Activated CD8-positive, alpha-beta memory T cell treated with anti-CD3 and anti-CD28 coated beads, Interleukin-2, amount 50 U/mL, for 48 hours (primary cell): ENCODE measurements at places on chromosomes 11 and 22.
A peak's percentile ranks its signal among the peaks of the same experiment; 100 is the strongest.

DNA sequence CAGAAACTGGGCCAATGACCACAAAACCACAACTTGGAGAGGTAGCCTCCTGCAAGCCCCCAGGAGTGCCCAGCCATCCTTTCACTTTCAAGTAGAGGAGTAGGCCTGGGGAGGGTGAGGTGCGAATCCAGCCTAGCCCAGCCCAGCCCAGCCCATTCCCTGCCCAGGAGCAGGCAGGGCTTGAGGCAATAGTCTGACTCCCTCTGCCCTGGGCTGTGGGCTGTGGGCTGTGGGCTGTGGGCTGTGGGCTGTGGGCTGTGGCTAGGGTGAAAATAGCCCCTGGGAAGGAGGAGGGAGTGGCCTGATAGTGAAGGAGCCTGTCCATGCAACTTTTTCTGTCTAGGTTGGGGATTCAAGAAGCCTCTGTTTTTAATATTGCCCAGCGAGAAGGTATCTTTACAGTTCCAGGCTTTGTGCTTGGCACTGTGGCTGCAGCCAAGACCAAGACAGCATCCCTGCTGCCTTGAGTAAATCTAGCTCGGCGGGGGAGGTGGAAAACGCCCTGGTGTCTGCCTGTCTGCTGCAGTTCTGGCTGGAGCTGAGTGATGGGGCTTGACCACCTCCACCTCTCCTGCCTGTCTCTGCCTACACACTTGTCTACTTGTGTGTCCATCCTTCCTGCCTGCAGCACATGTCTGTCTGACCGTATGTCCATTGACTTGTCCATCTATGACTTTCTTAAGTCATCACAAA lies 40.7 kb downstream of the LMO1 start:
- DNase-seq: peak; percentile 62

- no peak for DNase-seq
Observed at GRCh38 chr11:2945757-2946287, 16.6 kb upstream of the PHLDA2 start.

GRCh38 chr22:19760058-19760950 lies at the start of gene TBX1:
Gene TBX1 (plus strand): TSS chr22:19760778. CDS start chr22:19760844, 66 bp downstream.
- DNase-seq: no peak

DNA sequence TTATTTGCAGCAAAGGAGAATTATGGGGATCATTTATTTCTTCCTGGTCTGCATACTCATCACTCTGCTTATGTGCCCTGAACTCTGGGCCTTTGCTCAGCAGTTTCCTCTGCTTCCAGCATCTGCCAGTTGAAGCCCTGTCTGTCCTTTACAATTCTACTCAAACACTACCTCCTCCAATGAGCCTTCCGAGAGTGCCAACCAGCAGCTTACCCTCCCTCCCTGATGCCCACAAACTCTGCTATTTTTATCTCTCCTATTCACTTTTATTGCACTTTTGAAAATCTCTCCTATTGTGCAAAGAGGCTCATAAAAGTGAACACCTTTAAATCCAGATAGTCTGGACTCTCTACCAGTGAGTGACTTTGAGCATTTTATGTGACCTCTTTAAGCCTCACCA lies 3.6 kb upstream of the ME3 start:
- DNase-seq: no peak

DNA sequence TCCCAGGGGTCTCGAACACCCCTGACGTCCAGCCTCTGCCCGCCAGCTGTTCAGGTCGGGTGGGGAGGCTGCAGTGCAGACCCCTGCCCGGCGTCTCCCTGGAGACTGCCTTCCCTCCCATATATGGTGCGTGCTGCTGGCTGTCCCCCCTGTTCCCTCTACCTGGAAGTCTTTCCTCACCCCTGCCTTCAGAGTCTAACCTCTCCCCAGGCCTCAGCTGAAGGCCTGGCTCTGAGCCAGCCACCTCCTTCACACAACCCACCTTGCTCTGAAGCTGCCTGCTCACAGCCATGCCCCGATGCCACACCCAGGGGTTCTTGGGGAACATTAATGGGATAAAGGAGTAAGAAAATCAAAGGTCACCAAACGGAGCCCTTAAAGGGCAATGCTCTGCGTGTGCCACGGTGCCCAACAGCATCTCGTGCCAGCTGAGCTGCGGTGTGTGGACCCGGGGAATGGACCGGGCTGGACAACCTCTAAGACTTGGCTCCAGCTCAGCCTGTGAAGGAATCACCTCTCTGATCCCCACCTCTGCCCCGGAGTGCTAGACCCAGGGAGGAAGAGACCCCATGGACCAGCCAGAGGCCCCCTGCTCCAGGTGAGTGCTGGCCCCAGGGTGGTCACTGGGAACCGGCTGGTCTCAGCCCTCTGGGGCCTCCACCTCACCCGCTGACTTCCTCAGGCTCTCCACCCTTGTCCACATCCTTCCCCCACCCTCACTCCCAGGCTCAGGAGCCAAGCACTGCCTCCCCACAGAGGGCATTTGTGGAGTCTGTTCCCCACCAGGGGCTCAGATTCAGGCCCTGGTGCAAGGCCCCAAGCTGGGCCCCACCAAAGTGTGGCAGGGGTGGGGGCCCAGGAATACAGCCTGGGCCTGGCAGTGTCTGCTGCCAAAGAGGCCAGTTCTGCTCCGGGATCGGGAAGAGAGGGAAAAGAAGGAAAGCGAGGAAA lies at the start of gene NLRP6:
TSS of gene NLRP6 (plus strand) at position 407 of the 951 bp plus-strand sequence. CDS start at position 570, 163 bp downstream.
- DNase-seq: no peak

DNA sequence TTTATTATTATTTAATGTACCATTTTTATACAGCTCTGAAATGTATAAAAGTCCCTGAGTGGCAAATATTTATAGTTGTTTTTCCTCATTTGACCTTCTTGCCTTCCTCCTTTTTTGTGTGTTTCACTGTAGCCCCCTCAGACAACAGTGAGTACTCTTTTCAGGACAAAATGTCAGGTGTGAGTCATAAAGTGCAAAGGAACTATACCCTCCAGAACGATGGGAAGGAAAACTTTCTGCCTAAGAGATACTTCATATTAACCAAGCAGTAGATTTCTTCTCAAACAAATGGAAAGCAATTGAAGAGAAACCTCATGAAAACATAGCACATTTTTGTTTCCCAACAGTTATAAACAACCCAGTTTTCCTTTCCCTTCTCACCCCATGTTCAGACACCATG lies 16.1 kb upstream of the MS4A7 start:
- DNase-seq: no peak

GRCh38 chr22:31120642-31121041 lies 2.1 kb upstream of the INPP5J start:
- no peak for DNase-seq

- DNase-seq: no peak
Observed at GRCh38 chr11:62671236-62671607, 251 bp upstream of the UQCC3 start.

DNA sequence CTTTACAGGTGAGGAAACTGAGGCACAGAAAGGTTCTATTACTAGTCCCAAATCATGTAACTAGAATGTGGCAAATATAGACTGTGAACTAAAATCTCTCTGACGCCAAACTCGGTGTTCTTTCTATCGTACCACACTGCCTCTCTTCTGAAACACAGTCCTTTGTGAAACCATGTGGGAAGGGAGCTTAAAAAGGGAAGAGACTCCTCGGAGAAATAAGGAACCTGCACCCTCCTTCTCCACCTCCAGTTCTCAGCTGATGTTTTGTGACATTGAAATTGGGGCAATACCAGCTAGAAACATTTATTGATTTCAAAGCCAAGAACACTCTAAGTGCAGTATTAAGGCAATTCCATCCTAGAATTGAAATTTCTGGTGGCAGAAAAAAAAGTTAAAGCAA lies 76.4 kb upstream of the DRD2 start:
- DNase-seq: no peak

- DNase-seq: no peak
Observed at GRCh38 chr11:70445091-70445490, 46.8 kb downstream of the CTTN start.

DNA sequence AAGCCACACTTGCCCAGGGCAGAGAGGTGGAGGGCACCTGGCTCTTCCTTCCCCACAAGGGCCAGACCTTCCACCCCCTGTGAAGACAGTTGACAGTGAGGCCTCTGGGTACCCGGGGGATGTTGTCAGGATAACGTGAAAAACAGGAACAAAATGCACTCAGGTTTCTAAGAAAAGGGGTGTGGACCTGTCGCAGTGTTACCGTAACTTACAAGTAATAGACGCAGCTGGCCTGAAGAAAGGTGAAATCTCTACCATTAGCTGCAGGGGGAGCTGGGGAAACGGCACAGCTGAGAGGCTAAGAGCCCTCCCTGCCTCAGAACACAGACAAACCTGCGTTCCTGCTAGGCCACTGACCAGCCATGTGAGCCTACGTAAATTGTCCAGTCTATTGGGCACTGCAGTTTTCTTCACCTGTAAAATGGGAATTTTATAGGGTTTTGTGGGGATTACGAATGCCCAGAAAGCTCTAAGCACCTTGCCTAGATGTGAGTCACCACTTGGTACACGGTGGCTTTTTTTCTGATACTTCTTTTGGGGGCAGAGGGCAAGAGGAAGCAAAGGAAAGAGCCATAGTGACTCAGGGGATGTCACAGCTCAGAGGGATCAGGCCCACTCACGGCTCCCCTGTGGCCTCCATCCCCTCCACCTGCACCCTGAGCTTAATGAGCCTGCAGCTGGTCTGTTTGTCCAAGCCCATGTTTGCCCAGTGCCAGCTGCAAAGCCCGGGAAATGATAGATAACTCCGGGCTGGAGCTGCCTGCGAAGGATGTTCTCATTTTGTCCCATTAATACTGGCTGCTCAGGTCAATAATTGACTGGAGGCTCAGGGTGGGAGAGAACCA lies 18.4 kb upstream of the CABP7 start:
- no peak for DNase-seq

GRCh38 chr22:22462813-22463567 lies 45.6 kb downstream of the ZNF280B start:
- DNase-seq: no peak

GRCh38 chr11:128146926-128147605 lies 440.3 kb downstream of the ETS1 start:
- no peak for DNase-seq

GRCh38 chr11:79864882-79865281 lies 424.1 kb upstream of the TENM4 start:
- no peak for DNase-seq

DNA sequence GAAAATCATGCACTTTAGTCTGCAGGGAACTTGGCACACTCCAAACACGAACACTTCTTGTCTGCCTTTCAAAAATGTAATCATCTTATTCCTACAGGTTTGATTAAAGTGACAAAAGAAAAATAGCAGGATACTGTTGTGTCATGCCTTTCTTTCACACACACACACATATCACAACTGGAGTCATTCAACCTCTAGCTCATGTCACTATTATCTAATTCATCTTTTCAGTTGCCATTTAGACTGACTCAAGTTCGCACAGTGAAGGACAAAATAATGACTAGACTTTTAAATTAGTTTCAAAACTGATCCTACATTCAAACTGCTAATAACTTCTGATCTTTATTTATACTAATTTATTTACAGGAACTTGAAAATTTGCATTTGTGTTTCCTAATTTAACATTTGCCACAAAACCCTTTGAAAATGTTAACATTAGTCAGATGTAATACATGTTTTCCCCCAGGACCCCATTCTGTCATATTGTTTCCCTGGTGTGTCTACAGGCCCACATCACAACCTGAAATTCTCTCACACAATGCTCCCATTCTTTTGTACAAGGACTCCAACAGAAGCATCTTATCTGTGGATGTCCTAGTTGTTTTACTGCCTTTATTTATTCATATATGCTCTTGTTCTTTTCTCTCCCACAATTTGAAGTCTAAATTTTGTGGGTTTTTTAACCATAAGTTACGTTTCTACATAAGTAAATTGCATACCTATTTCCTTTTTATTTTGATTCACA lies 171.1 kb downstream of the GRIA4 start:
- DNase-seq: no peak

GRCh38 chr11:134370526-134371435 lies 39.0 kb downstream of the GLB1L2 start:
- no peak for DNase-seq

DNA sequence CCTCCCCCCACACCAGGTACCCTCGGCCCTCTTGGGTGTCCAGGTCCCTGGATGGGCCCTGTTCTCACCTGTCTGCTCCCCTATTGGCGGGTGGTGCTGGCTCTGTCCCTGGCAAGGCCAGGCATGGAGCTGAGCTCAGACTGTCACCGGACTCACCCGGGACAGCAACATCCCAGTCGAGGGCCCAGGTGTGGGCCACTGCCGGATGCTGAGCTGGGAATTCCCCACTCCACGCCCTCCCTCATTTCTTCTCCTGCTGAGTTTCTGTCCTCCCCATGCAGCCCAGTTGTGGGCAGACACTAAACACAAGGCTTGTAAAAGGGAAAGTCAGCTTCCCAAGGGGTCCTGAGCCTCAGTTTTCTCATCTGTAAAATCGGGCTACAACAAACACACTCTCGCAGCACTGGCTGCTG lies 2.0 kb upstream of the AP5B1 start:
- peak; percentile 52 for DNase-seq

DNA sequence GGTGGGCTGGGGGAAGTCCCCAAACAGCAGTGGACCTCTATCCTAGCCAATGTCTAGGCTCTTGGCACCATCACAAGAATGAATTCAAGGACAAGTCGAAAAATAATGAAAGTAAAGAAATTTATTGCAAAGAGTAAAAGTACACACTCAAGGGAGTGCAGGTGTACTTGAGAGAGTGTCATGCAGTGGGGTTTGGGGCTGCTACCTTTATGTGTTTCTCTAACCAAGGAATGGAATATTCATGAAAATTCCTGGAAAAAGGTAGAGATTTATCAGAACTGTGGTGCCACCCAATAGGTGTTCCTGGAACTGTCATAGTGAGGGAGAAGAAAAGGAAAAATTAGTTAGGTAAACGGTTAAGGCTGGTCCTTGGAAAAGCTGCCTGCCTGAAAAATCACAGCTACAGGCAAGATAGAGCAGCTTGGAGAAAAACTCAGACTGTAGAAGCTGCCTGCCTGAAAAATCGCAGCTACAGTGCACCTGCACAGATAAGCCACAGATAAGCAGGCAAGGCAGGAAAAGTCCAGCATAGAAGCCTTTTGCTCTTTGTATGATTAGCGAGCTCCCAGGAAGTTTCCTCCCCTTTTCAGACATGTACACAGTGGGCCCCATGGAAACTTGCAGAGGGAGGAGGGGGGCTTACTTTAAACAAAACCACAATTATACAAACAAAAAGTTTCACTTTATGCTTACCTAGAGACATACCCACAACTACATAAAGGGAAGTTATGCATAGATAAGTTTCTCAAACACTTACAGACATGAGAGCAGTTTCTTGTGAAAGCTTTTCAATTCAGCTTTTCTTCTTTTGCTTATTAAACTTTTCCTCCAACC lies 71.4 kb upstream of the B3GNT6 start:
- no peak for DNase-seq

DNA sequence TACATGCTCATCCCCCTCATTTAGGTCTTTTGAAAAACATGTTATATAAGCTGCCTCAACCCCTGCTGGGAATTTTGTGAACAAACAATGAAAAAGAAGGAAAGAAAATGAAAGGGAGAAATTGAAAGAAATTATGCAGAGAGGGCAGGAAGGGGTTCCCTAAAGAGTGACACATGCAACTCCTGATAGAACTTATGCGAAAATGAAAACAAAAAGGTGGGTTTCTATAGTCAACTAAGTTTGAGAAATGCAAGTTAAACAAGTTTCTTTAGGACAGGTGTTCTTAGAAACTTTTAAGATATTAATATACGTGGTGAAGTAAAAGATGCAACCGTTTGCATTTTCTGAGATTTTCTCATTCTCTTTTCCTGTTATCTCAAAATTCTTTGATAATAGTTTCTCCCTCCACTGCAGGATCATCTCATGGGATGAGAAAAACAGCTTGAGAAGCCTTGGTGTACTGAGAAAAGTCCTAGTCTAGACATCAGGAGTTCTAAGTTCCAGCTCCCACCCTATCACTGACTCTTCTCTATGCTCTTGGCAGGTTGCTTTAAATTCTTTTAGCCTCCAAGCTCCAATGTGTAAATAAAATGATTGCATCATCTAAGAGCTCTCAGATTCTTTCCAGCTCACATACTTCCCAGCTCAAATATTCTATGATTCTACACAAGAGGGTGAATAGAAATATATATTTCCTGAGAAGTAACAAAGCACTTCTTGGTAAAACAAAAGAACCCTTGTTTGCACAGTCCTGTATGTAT lies 109.2 kb downstream of the FAM76B start:
- DNase-seq: no peak
